ENCODE measurements at places on chromosomes 12 and 14. TPM values are rescaled to one million over a fixed set of nuclear protein-coding genes. Genes with fewer than 3 reads are reported as not detected.
A peak's percentile ranks its signal among the peaks of the same experiment; 100 is the strongest.

- peak; percentile 54 for DNase-seq
Measured at GRCh38 chr12:80053051-80053790, 46.1 kb upstream of the OTOGL start.

Gene SCNN1A
- total RNA-seq = 565 TPM

Gene DCP1B
- 17.3 TPM for total RNA-seq

Gene FITM1
- not detected for total RNA-seq

- DNase-seq = peak; percentile 10
Measured at GRCh38 chr12:46908236-46908935, 82.6 kb upstream of the SLC38A4 start.

Gene ISM2
- 0.27 TPM for total RNA-seq

GRCh38 chr12:28088566-28089272, 101.5 kb upstream of the CCDC91 start:
- no peak for DNase-seq

GRCh38 chr14:103393070-103393469, 7.9 kb downstream of the MARK3 start:
- no peak for DNase-seq

DNA sequence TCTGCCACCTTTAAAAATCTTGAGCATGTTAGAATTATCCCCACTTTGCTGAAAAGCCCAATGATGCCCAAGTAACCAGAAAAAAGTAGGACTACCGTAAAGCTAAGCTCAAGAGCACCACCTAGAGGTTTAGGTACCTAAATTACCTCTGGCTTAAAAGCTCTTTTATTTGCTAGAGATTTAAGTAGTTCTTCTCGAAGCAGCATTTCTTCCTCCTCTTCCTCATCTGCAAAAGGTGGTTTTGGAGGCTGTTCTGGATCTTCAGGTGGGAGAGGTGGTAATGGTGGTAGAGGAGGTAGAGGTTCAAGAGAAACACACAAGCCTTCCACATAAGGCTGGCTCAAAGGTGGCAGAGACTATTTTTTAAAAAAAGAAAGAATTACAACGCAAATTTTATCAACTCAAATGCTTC, 26.9 kb downstream of the ZFC3H1 start:
- DNase-seq = no peak

- no peak for DNase-seq
Measured at GRCh38 chr12:79877246-79877645, 57.7 kb downstream of the PPP1R12A start.

- DNase-seq = no peak
Measured at GRCh38 chr14:89259951-89260609, 157.0 kb downstream of the FOXN3 start.

- no peak for DNase-seq
Measured at GRCh38 chr14:24293525-24293924, 6.1 kb downstream of the DHRS1 start.

GRCh38 chr14:69484444-69485314, at the start of gene PLEKHD1:
TSS of gene PLEKHD1 (plus strand) at chr14:69484728. CDS start at chr14:69484966, 238 bp downstream.
- DNase-seq = no peak

Gene HSPB8
- total RNA-seq = 59.8 TPM

GRCh38 chr12:82749015-82749414, 62.3 kb downstream of the TMTC2 start:
- DNase-seq = no peak

- no peak for DNase-seq
Measured at GRCh38 chr14:58824106-58824505, 186.3 kb downstream of the DACT1 start.

- no peak for DNase-seq
Measured at GRCh38 chr12:63224396-63224795, 73.4 kb upstream of the AVPR1A start.

- peak; percentile 77 for DNase-seq
Measured at GRCh38 chr14:35046751-35047536, 872 bp downstream of the FAM177A1 start.

Gene ANAPC7
- 37.3 TPM for total RNA-seq

Gene AMN
- 524 TPM for total RNA-seq

Gene TMCC3
- 6.4 TPM for total RNA-seq

GRCh38 chr12:123938679-123939480, 33.8 kb downstream of the CCDC92 start:
- DNase-seq = no peak

DNA sequence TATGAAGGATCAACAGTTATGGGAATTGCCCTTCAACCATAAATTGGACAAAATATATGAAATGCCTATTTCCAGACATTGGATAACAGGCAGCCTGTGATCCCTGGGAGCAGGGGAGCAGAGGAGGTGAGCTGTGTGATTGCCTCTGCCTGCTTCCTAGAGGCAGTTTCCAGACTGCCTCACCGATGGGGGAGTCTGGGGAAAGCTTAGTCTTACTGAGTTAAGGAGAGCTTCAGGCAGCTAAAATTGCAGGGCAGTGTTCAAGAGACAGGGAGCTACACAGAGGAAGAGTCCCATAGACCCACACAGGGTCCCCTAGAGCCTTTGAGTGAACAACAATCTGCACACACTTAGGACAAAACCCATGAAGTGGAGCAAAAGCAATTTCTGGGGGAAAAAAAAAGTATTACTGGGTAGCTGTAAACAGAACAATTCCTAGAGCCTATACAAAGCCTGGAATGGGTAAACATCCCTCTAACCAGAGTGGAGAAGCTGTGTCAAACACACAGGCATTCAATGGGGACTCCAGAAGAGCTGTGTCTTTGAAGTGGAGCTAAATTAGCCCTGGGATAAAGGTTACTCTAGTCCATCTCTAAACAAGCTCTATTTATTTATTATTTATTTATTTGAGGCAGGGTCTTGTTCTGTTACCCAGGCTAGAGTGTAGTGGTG, 48.3 kb upstream of the ACTN1 start:
- no peak for DNase-seq

Gene DIO3
- total RNA-seq = 1.2 TPM

Gene LBHD2
- not detected for total RNA-seq
